ENCODE measurements at places on chromosomes 2 and 18.

DNA sequence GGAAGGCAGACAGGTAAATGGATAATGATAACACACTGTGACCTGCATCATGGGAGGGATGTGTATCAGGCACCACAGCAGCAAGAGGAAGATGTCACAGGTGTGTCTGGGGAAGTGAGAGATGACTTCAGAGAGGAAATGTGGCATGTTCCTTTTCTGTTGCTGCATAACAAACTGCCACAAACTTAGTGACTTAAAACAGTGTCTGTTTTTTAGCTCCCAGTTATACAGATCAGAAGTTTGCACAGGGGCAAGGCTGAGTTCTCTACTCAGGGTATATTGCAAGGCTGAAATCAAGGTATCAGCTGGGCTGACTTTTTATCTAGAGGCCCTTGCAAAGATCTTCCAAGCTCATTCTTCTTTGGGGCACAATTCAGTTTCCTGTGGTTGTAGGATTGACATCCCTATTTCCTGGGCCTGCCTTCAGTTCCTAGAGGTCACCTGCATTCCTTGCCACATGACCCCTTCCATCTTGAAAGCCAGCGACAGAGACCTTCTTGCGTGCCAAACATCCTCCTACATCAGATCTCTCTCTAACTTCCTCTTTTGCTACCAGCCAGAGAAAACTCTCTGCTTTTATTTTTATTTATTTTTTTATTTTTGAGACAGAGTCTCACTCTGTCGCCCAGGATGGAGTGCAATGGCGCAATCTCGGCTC lies 2.1 kb upstream of the MAP3K2 start:
- DNase-seq: no peak

DNA sequence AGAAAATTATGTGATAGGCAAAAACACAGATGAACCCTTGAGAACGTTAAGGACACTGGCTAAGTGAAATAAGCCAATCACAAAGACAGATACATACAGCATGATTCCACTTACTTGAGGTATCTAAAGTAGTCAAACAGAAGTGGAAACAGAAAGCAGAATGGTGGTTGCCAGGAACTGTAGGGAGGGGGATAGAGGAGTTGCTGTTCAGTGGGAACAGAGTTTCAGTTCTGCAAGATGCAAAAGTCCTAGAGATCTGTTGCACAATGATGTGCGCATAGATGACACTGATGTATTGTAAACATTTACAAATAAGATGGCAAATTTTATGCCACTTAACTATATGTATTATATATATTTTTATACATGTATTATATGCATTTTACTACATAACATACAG lies 59.7 kb downstream of the POLE4 start:
- no peak for DNase-seq

DNA sequence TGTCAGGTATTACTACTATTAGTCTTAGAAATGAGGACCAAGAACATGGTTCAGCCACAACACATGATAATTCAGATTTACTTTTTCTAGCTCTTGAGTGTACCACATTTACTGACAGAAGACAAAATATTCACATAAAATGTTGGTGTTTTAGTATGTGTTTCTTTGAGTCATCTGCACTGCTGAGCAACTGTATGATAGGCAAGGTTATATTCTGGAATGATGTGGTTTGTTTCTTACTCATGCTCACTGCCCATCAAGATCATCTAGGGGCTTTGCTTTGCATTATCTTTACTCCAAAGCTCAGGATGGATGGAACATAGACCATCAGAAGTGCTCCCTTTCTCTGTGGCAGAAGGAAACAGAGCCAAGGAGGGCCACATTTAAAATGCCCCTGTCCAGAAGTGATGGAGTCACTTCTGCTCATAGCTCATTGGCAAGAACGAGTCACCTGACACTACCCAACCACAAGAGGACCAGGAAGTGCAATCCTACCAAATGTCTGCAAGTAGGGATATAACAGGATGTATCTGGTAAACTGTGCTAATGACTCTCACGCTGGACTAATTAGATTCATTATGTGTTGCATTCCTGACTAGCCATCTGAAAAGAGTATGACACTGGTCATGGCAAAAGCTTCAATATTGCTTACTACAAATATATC lies 81.5 kb downstream of the DIS3L2 start:
- DNase-seq: no peak

DNA sequence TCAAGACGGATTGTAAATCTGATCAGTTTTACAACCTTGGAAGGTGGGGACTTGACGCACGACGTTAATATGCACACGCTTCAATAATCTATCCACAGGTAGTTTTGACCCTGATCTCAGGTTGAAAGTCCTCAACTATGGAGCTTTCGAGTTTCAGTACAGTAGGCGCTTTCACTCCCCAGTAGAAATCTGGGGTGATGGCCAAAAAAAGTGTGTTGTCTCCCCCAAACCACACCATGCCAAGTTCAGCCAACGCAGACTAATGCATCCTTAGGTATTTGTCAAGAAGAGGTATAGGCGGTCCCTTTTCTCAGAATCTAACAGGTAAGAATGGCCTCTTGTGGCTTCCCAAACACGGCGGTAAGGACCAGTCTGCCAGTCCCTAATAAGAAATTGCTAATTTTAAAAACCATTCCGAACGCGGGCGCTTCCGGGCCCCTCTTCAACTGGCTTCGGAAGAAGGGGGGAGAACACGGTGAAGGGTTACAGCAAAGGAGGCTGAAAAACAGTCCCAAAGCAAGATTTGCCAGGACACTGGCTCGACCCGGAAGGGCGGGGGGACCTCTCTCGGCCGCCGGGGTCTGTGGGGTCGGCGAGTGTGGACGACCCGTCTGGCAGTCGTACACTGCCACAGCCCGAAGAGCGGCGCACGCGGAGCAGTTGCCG lies 659 bp downstream of the FAM210A start:
- peak; percentile 6 for DNase-seq

DNA sequence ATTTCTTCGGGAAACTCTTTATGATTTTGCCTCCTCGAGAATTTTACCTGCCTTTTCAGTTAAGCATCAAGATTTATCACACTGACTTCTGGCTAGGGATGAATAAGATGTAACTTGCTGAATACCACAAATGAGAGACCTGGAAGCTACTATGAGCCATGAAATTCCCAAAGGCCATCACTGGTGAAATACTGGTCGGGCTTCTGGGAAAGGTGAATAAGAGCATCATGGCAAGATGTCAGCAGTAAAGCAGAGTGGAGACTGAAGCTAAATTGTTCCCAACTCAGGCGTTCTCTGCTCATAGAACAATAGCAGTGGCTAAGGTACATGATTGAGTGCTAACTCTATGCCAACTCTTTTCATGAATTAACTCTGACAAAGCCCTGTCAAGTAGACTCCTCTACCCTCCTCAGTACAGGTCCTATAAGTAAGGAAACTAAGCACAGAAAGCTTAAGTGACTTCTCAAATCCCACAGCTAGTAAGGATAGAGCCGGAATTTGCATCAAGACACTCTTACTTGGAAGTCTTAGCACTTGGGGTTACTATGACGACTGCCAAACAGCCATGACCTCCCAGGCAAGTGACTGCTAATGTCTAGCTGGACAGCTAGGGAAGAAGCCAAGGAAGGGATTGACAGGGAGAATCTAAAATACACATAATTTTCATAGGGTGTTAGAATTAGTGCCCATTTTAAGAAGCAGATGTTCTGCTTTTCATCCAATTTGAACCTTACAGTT lies 22.7 kb upstream of the DSC3 start:
- DNase-seq: no peak

DNA sequence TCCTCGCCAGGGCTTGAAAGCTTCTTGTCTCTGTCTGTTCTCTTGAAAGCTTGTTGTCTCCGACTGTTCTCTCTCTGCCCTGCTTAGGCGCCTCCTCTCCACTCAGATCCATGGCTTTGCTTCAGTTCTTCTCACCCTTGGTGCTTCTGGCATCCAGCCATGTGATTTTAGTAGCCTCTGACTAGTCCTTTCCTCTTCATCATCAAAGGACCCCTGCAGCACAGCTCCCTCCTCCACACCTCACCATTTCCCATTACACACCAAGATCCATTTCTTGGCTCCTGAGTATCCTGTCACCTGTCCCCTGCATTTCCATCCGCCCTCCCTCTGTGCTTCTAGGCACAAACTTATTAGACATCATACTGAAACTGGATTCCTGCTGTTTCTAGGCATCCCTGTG lies 59.4 kb downstream of the ZNF236 start:
- DNase-seq: no peak

- DNase-seq: no peak
Observed at GRCh38 chr18:79634186-79634585, 45.4 kb upstream of the CTDP1 start.

- no peak for DNase-seq
Observed at GRCh38 chr2:96913398-96914202, 43.7 kb upstream of the SEMA4C start.

DNA sequence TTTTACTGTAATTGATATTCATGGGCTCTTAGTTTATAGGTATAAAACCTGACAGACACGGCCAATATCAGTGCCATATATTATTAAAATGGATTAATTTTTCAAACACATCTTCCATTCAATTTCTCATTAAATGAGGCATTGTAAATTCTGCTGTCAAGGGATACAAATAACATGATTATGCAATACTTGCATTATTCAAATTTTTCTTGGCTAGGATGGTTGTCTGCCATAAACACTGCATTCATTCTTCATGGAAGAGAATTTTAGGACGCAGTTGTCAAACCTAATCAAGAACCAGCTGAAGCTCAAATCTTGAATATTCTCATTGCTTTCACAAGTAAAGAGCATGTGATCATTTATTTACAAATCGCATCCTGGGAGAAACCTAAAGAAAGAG lies 255.6 kb downstream of the RDH14 start:
- no peak for DNase-seq

GRCh38 chr2:144801325-144801724 lies 281.4 kb upstream of the ZEB2 start:
- DNase-seq: no peak

GRCh38 chr2:216017365-216017764 lies 4.0 kb upstream of the MREG start:
- no peak for DNase-seq

DNA sequence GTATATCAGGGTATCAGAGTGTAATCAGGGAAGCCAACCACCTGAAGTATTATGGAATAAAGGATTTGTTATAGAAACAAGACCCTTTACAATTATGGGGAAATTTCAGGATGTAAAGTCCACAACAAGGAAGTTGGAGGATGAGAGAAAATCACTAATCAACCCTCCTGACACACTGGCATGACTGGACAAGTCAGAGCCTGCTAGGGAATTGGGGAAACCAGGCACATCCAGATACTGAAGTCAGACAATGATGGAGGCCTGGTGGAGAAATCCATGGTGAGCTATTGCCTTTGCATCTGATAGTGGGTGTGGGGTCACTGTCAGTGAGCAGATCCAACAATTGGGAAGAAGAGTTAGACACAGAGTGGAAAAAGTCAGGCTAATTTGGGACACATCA lies 158.8 kb upstream of the FBXO11 start:
- DNase-seq: no peak

DNA sequence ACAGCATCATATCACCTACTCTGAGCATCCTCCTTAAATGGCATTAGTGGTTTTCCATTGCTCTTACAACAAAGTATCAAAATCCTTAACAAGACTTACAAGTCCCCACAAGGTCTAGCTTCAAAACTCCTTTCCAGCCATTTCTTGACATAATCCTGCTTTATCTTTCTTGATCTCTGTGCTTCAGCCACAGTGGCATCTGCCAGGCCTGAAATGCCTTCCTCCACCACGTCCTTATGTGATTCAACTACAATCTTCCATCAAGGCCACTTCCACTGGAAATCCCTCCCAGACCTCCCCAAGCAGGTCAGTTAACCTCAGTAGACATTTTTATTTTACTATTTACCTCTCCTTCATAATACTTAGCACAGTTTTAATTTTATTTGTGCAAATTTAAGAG lies 83.8 kb upstream of the CCDC150 start:
- no peak for DNase-seq

- no peak for DNase-seq
Observed at GRCh38 chr18:604771-605170, 8.0 kb downstream of the CLUL1 start.

Data from NCI-H2227 treated with DMSO at 0.1 percent for 48 hours (cell line).